ENCODE measurements at places on chromosomes 7 and 10. TPM values are rescaled to one million over a fixed set of nuclear protein-coding genes. Genes with fewer than 3 reads are reported as not detected.

DNA sequence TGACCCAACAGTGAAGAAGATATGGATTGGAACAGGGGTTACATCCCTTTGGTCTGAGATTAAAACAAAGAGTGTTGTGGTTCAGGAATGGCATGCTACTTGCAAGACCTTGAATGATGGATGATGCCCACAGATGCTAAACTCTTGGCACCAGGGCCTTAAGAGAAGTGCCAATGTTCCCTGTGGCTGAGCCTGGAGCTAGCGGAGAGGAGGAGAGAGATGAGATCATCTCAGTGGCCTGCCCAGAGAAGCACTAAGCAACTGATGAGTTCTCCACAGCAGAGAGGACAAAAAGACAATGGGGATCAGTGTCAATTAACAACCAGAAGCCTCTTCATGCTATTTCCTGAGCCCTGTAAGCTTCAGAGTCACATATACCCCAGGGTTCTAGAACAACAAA lies 97.8 kb downstream of the ELAPOR2 start:
- H3K36me3 ChIP-seq: no peaks in the 10 kb centered on the region
- no peaks in the 10 kb centered on the region for H3K4me1 ChIP-seq
- H3K27ac ChIP-seq: no peak overlapping the region
- H3K4me3 ChIP-seq: no peak overlapping the region

DNA sequence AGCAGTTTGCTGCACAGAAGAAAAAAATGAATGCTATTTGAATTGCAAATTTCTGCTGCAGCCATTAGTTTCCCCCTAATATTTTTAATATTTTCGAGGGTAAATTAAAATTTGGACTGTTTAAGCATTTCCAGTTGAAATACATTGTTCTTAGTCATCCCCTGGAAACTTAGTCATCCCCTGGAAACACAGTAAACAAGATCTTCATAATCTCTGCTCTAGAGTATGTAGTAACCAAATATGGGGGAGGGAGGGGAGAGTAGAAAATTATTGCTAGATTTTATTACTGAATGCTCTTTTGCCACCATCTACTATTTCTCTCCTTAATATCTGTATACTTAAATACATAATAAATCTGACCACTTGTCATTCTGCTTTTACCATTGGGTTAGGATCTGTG lies 1053.3 kb downstream of the SORCS1 start:
- no peak overlapping the region for H3K27ac ChIP-seq
- DNase-seq: no peak
- H3K27me3 ChIP-seq: no peaks in the 10 kb centered on the region
- no peaks in the 10 kb centered on the region for H3K36me3 ChIP-seq

- H3K4me3 ChIP-seq: no peak overlapping the region
- no peaks in the 10 kb centered on the region for H3K27me3 ChIP-seq
- DNase-seq: no peak
- H3K4me1 ChIP-seq: no peaks in the 10 kb centered on the region
Measured at GRCh38 chr10:119263951-119264617, 56.7 kb downstream of the GRK5 start.

ASZ1 gene
- not detected for total RNA-seq

HOXA11 gene
- total RNA-seq: not detected

ACSM6 gene
- not detected for total RNA-seq

NPSR1 gene
- not detected for total RNA-seq

CNTNAP2 gene
- total RNA-seq: 14.0 TPM

GRCh38 chr7:44321796-44322195 lies 3.6 kb downstream of the CAMK2B start:
- H3K36me3 ChIP-seq: no peaks in the 10 kb centered on the region
- DNase-seq: no peak
- no peaks in the 10 kb centered on the region for H3K4me1 ChIP-seq
- H3K4me3 ChIP-seq: no peak overlapping the region
- no peak overlapping the region for H3K27ac ChIP-seq

Data from astrocyte (in vitro differentiated cells and primary cell).